Sigmoid colon (tissue), 7 donors: ENCODE measurements at places on chromosomes 5 and 9.

DNA sequence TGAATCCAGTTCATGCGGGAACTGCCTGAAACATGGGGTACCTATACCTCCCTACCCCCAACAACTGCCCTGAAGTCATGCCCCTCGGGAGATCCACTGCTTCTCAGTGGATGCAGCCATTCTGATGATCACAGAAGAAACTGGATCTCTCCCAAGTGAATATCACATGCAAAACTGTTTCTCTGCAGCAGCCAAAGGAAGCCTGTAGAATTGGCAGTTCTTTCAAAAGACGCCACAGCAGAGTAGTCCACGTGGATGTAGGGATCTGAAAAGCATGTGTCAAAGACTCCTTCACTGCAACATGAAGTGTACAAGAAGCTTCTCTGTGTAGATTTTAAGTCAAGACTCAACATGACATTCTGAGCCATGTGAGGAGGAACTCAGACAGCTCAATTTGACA lies 286.7 kb downstream of the NR3C1 start:
- no peak for DNase-seq

DNA sequence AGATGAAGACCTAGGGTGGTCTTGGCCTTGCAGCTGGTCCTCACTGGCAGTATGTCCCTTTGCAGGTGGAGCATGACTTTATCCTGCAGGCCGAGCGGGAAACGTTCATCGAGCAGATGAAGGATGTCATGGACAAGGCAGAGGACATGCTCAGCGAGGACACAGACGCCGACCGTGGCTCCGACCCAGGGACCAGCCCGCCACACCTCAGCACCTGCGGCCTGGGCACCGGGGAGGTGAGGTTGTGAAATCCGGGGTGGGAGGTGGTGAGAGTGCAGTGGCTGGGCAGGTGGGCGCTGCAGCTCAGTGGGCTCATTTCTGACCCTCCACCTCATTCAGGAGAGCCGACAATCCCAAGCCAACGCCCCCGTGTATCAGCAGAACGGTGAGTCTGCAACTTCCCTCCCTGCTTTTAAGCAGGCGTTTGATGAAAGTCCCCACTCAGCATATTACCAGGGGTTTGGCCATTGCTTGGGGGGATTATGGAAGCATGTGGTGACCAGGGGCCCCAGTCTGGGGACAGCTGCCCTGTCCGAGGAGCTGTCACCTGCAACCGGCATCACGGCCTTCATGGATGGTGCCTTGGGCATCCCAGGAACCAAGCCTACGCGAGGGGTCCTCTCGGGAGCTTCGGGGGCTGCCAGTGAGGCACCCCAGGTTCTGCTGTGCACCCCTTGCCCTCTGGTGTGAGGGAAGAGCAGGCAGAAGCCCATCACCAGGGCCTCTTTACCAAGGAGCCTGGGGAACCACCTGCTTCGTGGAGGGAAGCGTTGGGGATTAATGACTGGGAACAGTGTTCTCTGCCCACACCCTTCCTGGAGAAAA lies 84.0 kb downstream of the WNK2 start:
- DNase-seq: peak; percentile 59

- peak; percentile 85 for DNase-seq
These were observed 23.4 kb downstream of the HNRNPK start for GRCh38 chr9:83956436-83957247.

GRCh38 chr9:114471157-114471556 lies 34.1 kb downstream of the WHRN start:
- DNase-seq: no peak

GRCh38 chr5:141517312-141517711 lies 28.4 kb downstream of the PCDHGC5 start:
- no peak for DNase-seq

DNA sequence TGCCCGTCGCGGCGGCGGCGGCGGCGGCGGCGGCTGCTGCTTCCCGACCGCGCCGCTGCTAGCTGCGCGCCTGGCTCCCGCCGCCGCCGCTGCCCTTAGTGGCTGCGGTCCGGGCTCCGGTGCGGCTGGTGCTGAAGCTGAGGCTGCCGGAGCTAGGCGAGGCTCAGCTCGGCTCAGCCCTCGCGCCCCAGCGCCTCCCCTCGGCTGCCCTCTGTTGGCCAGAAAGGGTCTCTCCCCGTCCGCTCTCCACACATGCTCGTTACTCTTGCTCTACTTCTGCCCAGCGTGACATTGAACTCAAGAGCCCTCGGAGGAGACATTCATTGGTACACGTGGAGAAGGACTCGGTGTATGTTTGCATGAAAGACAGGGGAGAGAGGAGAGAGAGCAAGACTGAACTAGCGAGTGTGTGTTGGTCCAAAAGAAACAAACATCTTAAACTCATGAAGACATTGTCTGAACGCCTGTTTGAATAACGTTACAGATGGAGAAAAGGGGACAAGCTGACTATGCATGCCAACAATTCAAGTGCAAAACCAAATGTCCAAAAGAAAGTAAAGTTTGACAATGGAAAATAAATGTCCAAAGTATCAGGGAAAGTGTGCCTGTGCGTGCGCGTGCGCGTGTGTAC lies at the start of gene HCN1:
Gene HCN1 (minus strand): TSS at position 175 of the 631 bp plus-strand sequence.
- DNase-seq: peak; percentile 76

DNA sequence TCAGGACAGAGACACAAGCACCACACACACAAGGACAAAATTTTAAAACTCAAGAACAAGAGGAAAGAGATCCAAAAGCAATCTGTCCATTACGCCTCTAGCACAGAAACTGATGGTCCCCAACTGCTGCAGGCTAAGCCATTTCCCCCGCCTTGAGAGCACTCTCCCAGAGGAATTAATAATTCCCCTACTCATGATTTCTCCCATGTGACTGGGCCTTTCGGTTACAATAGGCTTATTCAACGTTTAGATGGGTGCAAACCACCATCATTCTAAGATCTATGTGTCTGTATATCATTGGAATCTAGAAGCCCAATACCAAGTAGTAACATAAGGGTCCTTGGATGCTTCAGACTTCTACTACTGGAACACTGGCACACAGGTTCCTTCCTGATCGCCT lies 18.8 kb downstream of the BRD8 start:
- DNase-seq: no peak

GRCh38 chr5:127076315-127077129 lies 3.2 kb upstream of the C5orf63 start:
- no peak for DNase-seq

DNA sequence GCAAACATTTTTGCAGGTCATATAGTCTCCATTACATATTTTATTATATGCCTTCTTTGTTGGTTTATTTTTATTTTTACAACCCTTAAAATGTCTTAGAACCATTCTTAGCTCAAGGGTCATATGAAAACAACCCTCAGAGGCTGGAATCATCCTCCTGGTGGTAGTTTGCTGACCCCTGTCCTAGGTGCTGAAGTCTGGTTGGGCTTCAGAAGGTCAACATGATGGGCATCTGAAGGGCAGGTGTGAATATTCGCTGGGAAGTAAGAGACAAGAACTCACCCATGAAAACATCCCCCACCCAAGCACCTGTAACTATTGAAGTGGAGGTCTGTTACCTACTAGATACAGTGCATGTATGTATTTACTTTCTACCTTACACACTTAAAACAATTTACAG lies 75.4 kb downstream of the OSMR start:
- no peak for DNase-seq

- no peak for DNase-seq
These were observed 108.1 kb downstream of the SEMA5A start for GRCh38 chr5:9437741-9438240.

- DNase-seq: no peak
These were observed 663.8 kb upstream of the CDH9 start for GRCh38 chr5:27701931-27702903.

- no peak for DNase-seq
These were observed 4.3 kb downstream of the CDHR2 start for GRCh38 chr5:176553260-176554085.

GRCh38 chr5:66597183-66597757 lies 1.1 kb downstream of the MAST4 start:
- no peak for DNase-seq

GRCh38 chr9:127730799-127731410 lies 4.2 kb downstream of the TOR2A start:
- DNase-seq: no peak

DNA sequence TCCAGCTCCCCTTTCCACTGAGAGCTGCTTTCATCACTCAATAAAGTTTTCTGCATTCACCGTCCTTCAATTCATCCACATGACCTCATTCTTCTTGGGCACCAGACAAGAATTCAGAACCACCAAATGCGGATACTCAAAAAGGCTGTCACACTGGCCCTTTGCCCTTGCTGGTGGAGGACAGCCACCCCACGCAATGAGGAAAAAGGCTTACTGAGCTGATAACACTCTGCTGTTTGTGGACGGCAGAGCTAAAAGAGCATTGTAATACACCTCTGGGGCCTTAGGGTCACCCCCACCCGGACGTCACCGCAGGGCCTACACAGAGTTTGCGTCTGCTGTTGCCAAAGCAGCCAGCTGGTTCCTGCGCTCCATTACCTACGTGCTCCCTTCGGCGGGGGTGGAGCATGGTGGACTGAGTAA lies 51.2 kb upstream of the ZNF608 start:
- no peak for DNase-seq

DNA sequence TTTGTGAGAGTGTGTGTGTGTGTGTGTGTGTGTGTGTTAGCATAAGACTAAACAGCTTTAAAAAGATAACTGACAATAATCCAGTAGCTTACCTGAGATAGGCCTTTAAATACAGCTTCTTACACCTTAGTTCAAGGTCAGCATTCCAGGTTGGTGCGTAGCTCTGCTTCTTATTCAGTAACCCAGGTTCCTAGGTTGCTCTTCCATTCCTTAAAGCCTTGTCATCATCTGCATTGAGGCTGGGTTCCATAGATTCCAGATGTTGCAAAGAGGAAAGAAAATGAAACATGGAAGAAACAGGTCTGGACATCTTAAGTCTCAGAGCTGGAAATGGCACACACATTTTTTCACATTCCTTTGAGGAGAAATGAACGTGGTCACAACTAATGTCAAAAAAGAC lies 53.9 kb upstream of the CAMK4 start:
- DNase-seq: no peak

DNA sequence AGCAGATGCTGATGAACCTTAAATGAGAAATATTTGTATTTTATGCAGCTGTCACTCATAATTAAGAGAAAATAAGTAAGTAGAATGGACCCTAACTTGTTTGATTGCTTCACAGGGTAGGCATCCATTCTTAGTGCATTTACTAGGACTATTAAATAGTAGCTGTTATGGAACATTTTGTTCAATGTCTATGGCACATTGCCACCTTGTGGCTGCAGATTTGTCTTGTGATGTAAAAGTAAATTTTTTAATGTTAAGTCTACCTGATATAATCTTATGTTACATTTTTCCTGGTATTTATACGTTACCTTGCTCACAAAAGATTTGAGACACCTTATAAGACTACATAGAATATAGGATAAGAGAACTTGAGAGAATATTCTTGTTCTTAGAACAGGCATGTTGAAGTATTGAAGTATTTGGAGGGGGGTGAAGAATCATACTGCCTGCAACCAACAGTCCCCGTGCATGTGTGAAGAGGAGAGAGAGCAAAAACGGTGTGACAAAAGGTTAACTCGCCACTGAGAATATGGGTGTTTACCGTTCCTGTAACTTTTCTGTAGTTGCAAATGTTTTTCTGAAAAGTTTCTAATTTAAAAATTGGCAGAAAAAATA lies 161.1 kb downstream of the MAST4 start:
- DNase-seq: no peak

DNA sequence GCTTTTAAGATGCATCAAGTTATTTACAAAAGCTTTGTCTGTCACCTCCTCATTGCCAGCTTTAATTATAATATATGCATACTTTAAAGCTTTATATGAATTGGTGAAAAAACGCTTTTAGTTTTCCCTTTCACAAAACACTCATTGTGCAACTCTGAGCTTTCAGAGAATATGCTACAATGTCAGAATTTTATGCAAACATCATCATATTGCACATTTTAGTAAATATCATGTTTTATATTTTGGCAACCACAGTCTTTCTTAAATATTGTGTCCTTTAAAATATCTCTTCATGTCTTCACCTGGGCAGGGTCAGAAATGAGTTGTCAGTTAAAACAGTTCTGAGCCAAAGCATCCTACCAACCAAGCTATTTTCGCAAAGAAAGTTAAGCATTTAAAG lies 601.1 kb upstream of the RORB start:
- DNase-seq: no peak

- DNase-seq: no peak
These were observed 1429.3 kb downstream of the EFNA5 start for GRCh38 chr5:106241409-106241808.

DNA sequence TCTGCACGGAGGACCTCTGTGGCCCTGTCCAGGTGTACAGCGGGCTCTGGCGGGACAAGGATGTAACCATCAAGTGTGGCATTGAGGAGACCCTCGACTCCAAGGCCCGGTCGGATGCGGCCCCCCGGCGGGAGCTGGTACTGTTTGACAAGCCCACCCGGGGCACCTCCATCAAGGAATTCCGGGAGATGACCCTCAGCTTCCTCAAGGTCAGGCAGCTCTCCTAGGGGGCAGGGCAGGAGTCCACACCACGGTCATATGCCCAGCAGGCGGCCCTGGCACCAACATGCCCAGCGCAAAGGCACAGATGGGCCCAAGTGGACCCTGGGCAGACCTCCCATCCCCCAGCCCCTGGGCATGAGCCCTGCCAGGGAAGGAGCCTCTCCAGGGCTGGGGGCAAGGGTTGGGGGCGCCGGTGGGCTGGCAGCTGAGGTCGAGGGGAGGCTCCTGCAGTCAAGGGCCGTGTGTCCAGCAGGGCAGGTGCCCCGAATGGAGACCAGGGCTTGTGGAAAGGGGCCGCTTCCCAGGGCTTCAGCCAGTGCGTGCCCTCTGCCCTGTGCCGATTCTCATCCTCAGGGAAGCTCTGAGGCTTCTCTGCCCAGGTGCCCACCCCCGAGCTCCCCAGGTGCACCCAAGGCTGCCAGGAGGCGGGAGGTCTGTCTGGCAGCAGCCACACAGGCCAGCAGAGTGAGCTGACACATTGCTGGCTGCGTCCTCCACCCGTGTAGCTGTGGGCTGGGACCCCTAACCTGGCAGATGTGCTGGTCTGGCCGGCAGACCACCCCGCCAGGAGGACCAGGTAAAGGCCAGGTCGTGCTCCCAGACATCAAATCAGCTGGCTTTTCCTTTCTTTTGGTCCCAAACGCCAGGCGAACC lies 10.0 kb downstream of the DIPK1B start:
- no peak for DNase-seq

GRCh38 chr9:99385814-99386279 lies 163.8 kb downstream of the SEC61B start:
- DNase-seq: no peak

GRCh38 chr9:78292716-78293497 lies 4.0 kb upstream of the PSAT1 start:
- DNase-seq: no peak

- DNase-seq: no peak
These were observed 43.7 kb upstream of the ITGA1 start for GRCh38 chr5:52743970-52744369.

GRCh38 chr5:81187885-81188284 lies 45.2 kb upstream of the CKMT2 start:
- no peak for DNase-seq

GRCh38 chr9:94941211-94941875 lies 214.8 kb downstream of the AOPEP start:
- no peak for DNase-seq

GRCh38 chr5:17433406-17433805 lies 64.6 kb upstream of the TAF11L2 start:
- no peak for DNase-seq

GRCh38 chr5:84279234-84279633 lies 105.4 kb downstream of the EDIL3 start:
- no peak for DNase-seq
